ENCODE measurements at places on chromosomes 12 and 14.

GRCh38 chr12:94762943-94763342, 112.6 kb upstream of the TMCC3 start:
- DNase-seq: no peak

DNA sequence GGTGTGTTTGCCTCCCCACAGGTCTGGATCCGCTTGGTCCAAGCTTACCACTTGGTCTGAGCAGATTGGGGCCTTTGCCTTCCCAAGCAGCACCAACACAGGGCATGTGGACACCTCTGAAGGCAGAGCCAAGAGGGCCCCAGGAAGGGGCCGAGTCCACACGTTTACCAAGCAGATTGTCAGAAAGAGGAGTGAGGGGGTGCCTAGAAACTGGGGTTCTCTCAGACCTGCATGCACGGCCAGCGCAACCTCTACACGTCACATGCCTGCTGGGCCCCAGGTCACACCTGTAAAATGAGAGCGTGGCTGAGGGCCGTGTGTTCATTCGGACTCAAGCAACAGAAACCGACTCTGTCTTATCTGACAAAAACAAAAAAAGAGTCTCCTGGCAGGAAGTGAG, 96.9 kb downstream of the PAPOLA start:
- DNase-seq: no peak

DNA sequence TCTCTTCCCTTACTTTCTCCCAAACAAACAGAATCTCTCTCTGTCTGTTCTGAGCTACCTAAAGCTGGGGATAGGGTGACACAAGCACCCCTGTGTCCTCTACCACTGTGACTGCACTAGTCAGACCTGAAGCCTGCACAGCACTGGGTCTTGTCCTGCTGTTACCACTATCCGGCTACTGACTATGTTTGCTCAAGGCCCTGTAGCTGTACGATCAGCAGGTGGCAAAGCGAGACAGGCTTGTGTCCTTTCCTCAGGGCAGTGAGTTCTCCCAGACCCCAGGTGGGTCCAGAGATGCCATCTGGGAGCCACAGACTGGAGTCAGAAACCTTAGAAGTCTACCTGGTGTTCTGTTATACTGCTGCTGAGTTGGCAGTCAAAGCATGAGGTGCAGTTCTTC, 116.4 kb downstream of the NUBPL start:
- no peak for DNase-seq

DNA sequence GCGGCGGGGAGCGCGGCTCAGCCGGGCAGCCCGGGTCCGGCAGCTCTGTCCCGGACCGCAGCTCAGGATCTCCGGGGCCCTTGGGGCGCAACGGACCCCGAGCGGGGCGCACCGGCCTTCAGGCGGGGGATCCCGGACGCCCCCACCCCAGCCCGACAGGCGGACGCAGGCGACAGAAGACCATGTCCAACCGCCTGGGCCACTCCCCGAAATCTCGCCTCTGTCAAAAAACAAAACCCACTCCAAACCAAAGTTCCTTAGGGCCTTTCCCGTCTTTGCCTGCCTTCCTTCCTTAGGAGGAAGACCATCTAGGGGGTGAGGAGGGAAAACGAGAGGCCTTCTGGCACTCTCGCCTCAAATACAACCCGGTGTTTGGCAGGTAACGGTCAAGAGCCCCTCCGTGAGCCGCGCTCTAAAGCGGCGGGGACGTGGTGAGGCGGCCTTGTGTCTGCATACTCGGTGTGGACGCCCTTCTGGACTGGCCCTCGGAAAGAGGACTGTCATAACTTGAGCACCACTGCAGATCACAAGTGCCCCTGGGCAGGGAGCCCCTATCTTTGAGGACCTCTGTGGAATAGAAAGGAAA, 604 bp downstream of the HCFC2 start:
- DNase-seq: no peak

DNA sequence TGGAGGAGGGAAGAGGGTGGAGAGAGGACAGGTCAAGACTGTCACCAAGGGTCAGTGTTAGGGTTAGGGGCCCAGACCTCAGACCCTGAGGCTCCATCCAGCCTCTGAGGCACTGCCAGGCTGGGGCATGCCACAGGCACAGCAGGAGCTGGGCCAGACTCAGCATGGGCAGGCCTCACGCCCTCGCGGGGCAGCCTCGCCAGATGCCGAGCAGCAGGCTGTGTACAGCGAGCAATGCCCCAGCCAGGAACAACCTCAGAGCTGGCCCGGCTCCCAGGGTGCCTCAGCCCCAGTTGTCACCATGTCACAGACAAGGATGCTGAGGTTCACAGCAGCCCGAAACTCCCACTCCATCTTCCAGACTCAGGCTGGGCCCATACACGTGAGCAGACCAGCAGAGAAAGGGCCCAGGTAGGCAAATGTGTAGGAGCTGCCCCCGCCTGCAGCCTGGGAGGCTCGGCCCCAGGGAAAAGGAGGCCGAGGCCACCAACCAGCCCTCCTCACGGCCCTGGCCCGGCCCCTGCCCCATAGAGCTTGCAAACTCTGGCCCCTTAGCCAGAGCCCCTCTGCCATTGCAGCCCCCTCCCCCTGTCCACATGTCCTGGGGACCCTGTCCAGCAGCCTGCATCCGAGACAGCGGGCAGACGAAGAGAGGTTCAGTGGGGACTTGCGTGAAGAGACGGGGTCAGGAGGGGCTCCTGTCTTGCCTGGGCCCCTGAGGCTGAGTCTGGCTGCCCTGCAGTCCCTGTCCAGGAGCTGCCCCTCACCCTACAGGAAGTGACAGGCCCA, 7.5 kb downstream of the C14orf180 start:
- no peak for DNase-seq

- no peak for DNase-seq
Measured at GRCh38 chr12:51907083-51907855, at the start of gene ACVRL1. Gene ACVRL1 (plus strand): TSS chr12:51907504. CDS start chr12:51912475, 4,971 bp downstream.

- no peak for DNase-seq
Measured at GRCh38 chr12:76187177-76187576, 102.7 kb upstream of the NAP1L1 start.

- DNase-seq: no peak
Measured at GRCh38 chr12:12507121-12507520, 55.5 kb downstream of the DUSP16 start.

GRCh38 chr12:8655421-8655820, 7.2 kb downstream of the MFAP5 start:
- DNase-seq: no peak

DNA sequence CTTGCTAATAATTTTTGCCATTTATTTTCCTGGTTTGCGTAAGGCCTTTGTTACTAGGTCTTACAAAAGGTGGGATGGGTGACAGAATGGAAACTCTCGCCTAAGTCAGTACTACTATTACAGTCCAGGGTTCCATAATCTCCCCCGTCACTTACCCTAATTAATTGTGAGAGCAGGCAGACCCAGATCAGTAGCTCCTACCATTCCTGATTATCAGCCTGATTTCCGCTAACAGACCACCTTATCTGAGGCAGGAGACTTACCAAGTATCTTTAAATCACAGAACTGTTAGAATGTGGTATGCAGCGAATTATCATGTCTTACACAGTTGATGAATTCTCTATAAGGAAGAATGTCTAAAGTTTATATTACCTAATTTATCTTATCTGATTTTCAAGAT, 234.7 kb downstream of the FOXN3 start:
- DNase-seq: no peak
